ENCODE measurements at places on chromosomes 6 and 20.

DNA sequence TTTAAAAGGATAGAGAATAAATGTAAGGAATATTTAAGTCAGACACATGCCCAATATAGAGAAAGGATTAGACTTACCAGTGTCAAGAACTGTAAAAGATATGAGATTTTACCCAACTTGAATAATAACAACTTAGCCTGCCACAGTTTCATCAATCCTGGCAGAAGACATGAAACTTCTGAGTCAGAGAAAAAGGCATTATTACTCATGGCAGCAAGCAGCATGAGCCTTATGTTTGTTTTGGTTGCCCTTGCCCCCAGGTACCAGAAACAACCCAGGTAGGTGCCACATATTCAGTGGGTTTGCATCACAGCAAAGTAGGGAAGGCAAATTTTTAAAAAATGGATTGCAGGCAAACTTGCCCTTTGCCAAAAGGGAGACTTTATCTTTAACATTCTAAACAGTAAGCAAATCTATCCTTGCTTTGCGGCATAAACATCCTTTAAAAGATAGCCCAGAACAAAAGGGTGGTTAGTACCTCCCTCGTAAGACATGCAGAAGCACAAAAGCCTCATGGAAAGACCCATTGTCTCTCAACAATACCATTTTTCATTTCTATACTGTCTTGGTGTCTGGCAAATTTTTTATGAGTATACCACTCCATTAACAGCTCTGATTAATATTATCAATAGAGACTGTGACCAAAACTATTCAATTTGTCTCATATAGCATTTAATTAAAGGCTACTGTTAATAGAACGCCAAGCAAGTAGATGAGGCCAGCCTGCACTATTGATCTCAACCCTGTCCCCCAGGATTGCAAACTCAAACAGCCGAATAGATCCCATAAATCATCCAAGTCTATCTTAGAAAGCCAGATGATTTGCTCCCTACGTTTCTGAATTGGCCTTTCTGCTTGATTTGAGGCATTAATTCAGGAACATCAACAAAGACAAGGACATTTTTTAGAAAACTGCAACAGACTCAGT, 185.1 kb downstream of the COL19A1 start:
- no peak for DNase-seq

DNA sequence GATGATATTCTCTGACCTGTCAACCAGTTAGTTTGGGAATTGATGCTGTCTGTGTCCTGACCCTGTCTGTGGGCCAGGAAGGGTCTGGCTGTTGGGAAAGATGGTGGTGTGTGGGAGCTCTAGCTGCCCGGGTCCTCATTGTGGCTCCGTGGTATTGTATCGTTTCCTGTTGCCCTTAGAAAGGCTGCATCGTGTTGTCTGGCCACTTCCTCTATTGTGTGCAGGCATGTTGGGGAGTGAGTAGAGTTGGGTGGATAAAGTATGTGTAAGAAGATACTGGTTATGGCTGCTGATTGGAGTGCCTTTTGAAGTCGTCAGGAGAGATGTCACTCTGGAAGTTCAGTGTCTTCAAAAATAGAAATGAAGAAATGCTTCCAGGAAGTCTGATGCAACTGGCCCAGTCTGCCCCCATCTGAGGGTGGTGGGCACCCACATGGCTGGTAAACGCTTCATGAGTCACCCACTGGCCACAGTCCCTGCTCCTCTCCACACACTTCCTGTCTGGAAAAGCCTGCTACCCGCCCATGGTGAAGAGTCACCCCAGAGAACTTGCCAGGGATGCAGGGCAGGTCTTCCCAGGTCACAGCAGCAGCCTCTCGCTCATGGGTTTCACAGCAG, 27.9 kb downstream of the PPARD start:
- peak; percentile 56 for DNase-seq

- DNase-seq, result peak; percentile 5
Measured at GRCh38 chr6:16901782-16902181, 140.5 kb upstream of the ATXN1 start.

- DNase-seq, result no peak
Measured at GRCh38 chr6:160963651-160964050, 27.9 kb upstream of the MAP3K4 start.

GRCh38 chr6:110331816-110332215, 26.3 kb downstream of the METTL24 start:
- peak; percentile 66 for DNase-seq

DNA sequence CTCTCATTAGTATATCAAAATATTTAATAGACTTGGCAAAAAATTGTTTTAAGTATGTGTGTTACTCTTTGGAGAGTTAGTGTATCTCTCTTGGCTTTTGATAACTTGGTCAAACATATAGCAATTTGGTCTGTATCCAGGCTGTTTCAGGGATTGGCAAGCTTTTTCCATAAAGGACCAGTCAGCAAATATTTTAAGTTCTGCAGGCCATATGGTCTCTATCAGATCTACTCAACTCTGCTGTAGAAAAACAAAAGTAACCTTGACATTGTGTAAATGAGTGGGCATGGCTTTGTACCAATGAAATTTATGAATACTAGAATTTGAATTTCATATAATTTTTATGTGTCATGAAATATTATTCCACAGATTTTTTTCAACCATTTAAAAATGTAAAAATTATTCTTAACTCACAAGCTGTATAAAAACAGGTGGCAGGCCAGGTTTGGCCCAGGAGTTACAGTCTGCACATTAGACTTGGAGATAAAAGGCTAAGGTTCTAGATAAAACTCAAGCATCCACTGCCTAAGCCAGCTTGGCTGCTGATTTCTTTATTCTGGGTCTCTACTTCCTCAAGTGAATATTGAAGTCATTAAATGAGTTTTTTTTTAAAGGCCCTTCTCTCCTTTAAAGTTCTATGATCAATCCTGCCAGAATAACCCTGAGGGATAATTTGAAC, 13.7 kb downstream of the GSTA4 start:
- no peak for DNase-seq

DNA sequence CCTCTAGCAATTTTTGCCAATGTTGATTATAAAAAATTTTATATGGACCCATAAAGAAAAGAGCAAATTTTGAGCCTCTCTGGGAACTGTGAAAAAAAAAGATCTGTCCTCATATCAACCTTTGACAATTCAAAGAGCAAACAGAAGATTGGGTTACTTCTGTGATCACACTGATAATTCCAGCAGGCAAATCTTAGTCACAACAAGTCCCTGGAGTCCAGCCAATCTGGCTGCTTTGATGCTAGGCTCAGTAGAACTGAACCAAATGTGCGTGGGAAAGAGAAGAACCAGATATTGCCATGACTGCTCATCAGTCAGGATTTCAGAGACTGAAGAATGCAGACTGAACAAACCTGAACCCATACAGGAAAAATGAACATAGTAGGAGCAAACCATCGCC, 438.4 kb upstream of the FLRT3 start:
- DNase-seq, result no peak

DNA sequence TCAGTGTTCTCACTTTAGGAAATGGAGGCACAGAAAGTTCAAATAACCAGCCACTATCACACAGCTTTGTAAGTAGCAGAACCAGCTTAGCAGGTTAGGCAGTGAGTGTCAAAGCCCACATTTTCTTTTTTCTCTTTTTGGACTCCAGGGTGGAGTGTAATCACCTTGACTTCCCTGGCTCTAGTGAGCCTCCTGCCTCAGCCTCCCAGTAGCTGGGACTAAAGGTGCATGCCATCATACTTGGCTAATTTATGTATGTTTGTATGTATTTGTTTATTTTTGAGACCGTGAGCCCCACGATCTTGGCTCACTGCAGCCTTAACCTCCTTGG, 7.8 kb upstream of the NCOA3 start:
- no peak for DNase-seq

GRCh38 chr6:130526466-130526865, 160.6 kb downstream of the TMEM200A start:
- DNase-seq, result no peak

GRCh38 chr20:60862601-60863000, 389.5 kb upstream of the CDH4 start:
- no peak for DNase-seq

GRCh38 chr6:106128981-106129781, 43.0 kb downstream of the PRDM1 start:
- no peak for DNase-seq

- DNase-seq, result no peak
Measured at GRCh38 chr6:106844930-106845329, 129.6 kb downstream of the CD24 start.

DNA sequence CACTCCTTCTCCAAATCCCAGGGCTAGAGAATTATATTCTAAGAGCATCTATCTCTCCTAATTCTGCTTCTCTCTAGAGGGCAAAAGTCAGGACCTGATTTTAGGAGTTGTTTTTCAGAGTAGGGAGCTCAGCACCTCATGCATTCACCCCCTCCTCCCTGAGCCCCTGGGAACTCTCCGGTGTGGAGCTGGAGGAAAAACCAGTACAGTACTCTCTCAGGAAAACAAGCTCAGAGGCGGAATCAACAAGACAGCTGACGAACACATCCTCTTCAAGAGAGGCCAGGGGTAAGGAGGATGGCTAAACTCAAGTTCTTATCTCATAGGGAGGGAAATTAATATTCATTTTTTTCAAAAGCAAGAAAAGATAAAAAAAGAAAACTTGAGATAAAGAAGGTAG, 120.1 kb upstream of the CDYL start:
- DNase-seq, result no peak

GRCh38 chr6:2986722-2987221, 12.9 kb upstream of the NQO2 start:
- no peak for DNase-seq

DNA sequence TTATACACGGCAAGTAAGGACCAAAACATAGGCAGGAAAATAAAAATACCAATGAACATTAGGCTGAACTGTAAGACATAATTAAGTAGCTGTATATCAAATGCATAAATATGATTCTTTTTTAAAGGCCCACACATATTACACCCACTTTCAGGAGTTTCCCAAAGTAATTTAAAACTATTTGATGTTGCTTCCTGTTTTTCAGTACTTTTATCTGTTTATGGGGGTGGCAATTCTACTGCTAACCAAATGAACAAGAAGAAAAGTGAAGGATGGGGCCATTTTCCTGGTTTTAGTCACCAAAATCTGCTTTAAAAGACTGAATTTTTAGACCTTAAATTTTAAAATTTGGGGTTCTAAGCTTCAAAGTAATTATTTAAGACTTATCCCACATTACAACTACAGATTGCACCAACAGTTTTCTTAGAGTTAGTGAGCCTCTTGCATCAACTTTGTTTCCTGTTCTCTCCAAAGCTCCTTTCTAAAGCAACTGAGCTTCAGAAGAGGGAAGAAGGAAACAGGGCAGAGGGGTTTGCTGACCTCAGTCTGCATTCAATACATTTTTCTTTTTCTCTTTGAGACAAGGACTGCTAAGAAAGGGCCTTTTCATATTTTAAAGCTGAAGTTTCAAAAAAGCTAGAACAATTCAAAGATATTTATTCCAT, 191.0 kb downstream of the BACH2 start:
- no peak for DNase-seq

- DNase-seq, result no peak
Measured at GRCh38 chr6:136463743-136464142, 86.5 kb downstream of the MAP7 start.

DNA sequence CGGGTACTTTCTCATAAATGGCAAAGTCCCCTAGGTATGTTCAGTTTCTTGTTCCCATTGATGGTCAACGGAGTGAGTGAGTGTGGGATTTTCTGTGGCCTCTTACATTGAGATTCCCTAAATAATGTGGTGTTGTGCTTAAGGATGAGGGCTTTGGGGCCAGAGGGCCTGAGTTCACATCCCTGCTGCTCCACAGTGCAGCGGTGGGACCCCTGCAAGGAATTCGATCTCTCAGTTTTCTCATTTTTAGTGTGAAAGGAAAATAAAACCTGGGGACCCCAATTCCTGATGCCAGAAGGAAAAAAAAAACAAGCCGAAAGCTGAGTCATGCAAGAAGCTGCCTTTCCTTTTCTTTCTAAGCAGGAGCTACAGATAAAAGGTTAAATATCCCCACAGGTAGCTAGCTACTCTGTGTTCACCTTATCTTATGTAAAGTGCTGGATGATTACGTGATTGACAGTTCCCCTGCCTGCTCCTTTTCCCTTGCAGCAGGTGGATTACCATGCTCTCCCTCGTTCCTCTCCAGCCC, 120.2 kb upstream of the CLDN20 start:
- DNase-seq, result no peak

DNA sequence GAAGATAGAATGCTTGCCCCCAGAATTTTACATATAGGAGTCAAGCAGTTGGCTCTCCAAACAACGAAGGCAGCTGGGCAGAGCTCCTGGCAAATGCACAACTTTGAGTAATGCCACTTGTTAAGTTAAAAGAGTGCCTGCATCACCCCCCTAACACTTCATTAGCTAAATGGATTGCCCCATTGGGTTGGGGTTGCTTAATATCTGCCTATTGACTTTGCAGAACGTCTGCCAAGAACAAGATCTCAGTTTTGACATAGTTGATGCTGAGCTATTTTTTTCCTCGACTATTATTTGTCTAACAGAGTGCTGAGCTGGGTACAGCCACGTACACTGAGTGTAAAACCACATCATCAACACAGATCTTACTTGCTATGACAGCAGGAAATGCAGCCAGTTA, 12.1 kb downstream of the ANKRD60 start:
- DNase-seq, result no peak

GRCh38 chr20:15658295-15658694, 915.0 kb downstream of the KIF16B start:
- DNase-seq, result peak; percentile 25

- DNase-seq, result no peak
Measured at GRCh38 chr20:41905199-41905598, 287.0 kb upstream of the CHD6 start.

DNA sequence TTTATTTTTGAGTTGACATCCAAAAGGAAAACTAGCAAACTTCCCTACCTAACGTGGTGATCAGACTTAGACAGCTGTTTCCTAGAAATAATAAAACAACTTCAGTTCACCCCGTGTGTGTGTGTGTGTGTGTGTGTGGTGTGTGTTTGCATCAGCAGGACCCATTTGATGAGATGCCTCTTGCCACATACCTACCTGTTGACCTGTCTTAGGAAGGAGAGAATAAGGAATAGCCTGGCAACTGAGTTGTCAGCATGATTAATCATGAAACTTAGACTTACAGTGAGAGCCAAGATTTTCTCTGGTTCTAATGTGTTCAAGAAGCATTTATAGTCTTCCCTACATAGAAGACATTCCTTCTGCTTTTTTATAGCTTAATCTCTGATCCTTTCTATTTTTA, 16.1 kb upstream of the PBOV1 start:
- no peak for DNase-seq

DNA sequence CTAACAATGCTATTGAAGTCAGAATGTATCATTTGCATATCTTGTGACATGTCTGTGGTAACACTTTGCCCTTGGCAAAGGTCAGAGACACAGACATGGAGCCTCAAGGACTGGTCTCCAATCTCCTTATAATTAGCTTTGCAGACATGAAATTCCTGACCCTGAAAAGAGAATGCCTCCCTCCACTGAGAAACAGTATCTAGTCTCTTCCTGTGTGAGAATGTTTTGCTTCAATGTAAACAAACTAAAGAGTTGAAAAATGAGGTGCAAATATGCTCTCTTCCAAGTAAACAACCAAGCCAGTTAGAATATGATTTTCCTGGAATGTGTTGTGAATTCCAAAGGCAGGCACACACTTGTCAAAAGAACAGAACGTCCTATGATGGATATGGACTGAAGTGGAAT, 407.1 kb upstream of the MARCKS start:
- no peak for DNase-seq

- no peak for DNase-seq
Measured at GRCh38 chr6:45645302-45645701, 267.6 kb upstream of the SUPT3H start.
